ENCODE measurements at places on chromosomes 3 and 15.

GRCh38 chr3:52678265-52679198 is 7.2 kb downstream of the PBRM1 start:
- DNase-seq = no peak

GRCh38 chr3:94050546-94050945 is 12.2 kb downstream of the DHFR2 start:
- no peak for DNase-seq

DNA sequence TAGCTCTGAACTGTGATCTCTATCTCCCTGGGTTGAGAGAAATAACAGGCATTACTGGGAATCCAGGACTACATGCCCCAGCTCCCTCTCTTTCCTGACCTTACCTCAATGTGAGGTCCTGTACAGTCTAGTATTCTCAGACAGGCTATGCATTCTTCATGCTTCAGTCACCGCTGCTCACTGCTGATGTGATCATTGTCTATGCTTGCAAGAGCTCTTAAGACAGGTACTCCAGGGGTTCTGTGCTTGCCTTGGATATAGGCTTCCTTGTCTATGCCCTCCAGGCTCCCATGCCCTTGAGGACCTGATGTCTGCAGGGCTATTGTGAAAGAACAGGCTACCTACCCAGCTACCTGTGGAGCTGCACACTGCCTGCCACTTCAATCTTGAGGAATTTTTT is 183.6 kb downstream of the MBNL1 start:
- no peak for DNase-seq

DNA sequence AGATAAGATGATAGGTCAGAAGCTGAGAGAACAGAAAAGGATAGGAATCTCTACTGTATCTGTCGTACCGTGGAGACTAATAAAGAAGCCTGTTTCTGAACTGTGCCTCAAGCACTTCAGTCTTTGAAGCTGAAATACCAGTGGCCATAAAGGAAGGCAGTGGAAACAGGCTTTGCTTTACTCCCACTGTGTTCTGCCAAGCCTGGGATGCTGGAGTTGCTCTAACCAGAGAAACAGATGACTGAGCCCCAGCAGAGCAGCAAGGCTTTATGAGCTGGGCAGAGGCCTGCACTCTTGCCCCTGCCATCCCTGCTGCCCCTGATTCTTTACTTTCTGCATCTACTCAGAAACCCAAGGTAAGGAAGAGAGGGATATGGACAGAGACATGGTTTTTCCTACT is 89.4 kb downstream of the PDE8A start:
- DNase-seq = no peak

GRCh38 chr3:11928381-11928780 is 75.8 kb upstream of the SYN2 start:
- no peak for DNase-seq

DNA sequence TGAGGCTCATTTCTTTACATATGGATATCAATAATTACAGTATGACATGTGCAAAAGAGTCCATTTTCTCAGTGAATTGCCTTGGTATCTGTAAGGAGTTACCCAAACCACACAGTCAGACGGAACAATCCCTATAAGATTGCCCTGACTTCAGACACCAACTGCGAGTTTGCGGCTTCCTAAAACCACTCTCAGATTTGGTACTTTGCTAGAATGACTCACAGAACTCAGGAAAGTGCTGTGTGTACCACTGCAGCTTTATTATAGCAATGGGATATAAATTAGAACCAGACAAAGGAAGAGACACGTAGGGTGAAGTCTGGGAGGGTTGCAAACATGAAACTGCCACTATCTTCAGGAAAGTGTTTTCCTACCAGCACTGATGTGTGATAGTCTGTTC is 45.8 kb upstream of the ATP13A3 start:
- no peak for DNase-seq

DNA sequence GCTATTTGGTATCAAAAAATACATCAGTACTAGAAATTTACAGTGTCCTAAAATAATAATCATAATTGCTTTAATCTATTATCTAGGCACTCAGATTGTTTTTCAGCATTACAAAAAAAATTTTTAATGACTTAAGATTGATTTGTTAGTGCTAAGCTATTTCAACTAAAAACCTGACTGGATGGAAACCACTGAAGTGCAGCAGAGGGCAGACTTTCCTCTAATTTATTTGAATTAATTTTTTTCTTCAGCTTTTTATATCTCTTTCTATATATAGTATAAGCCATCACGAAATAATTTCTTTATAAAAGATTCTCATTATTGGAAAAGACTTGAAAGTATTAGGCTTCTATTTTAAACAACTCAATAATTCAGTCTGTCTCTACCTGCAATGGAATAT is 131.4 kb downstream of the IQCH start:
- DNase-seq = no peak

DNA sequence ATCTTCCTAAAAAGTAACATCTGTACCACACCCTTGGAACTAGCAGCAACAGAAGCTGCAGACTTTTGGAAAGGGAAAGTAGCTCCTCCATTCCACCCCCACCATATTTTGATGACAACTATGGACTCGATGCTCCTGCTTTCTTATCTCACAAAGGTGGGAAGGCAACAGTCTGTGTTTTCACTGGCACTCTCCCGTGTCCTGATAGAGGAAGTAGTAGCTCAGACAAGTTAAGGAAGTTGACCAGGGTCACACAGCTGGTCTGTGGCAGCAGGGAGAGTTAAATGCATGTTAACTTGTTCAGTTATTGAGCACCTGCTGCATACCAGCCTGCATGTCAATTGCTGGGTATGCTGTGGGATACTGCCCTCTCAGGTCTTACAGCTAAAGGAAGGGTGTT is 33.1 kb downstream of the BHLHE40 start:
- no peak for DNase-seq

- DNase-seq = no peak
Observed at GRCh38 chr3:81851176-81851575, 89.7 kb upstream of the GBE1 start.

DNA sequence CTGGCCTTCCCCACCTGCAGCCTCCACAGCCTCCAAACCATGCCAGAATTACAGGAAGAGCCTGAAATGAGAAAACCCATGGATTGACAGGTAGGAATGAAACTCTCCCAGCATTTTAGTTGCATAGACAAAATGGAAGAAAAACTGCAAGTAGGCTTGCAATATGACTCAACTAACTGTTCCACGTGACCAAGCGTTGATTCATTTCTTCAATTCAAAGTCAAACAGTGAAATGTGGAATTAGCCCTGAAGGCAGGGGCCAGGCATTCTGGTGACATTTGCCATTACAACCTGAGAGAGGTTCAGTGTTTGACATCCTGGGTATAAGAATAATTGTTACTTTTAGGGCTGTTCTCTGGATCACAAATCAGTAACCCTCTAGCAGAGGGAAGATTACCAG is 676.5 kb upstream of the CFAP20DC start:
- no peak for DNase-seq

DNA sequence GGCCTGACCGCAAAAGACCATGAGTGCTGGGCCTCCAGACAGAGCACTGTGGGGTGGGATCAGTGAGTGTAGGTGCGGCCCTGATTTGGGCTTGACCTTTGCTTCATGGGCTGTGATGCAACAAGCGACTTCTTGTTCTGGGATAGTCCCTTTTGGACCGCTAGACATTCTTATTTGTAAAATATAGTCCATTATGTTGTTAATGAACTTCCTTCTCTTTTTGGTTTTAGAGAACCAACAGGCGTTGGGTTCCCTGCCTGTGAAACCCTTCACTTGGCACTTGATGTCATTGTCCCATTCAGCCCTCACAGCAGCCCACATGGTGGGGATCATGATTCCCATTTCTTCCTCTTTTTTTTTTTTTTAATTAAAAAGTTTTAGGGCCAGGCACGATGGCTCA is 15.8 kb upstream of the TRH start:
- no peak for DNase-seq

GRCh38 chr3:6803619-6804018 is 57.3 kb upstream of the GRM7 start:
- DNase-seq = no peak

DNA sequence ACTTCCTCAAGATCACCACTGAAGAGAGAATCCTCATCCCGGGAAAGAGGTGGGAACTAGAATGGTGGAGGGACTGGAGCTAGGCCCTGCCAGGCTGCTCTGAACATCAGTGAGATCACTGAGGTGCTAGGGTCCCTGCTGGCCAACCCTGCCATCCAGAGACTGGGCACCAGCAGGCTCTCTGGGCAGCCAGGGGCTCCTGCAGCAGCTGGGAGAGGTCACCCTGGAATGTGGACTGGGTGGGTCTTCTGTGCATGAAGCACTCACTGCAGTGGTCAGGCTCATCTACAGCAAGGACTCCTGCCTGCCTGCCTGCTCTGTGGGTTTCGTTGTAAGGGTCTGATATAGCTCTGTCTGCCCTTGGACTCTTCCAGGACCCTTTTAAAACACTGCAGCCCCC is 24.9 kb downstream of the ALS2CL start:
- no peak for DNase-seq

- no peak for DNase-seq
Observed at GRCh38 chr3:194512895-194513601, 26.2 kb upstream of the ATP13A3 start.

- DNase-seq = no peak
Observed at GRCh38 chr3:37849146-37849923, 12.3 kb upstream of the CTDSPL start.

- DNase-seq = no peak
Observed at GRCh38 chr3:190265126-190265525, 57.1 kb downstream of the CLDN1 start.

- no peak for DNase-seq
Observed at GRCh38 chr15:98772895-98773294, 124.6 kb downstream of the IGF1R start.

GRCh38 chr3:193996221-193996620 is 139.7 kb upstream of the HES1 start:
- DNase-seq = no peak

GRCh38 chr15:59691194-59691805 is 2.2 kb upstream of the BNIP2 start:
- DNase-seq = no peak

DNA sequence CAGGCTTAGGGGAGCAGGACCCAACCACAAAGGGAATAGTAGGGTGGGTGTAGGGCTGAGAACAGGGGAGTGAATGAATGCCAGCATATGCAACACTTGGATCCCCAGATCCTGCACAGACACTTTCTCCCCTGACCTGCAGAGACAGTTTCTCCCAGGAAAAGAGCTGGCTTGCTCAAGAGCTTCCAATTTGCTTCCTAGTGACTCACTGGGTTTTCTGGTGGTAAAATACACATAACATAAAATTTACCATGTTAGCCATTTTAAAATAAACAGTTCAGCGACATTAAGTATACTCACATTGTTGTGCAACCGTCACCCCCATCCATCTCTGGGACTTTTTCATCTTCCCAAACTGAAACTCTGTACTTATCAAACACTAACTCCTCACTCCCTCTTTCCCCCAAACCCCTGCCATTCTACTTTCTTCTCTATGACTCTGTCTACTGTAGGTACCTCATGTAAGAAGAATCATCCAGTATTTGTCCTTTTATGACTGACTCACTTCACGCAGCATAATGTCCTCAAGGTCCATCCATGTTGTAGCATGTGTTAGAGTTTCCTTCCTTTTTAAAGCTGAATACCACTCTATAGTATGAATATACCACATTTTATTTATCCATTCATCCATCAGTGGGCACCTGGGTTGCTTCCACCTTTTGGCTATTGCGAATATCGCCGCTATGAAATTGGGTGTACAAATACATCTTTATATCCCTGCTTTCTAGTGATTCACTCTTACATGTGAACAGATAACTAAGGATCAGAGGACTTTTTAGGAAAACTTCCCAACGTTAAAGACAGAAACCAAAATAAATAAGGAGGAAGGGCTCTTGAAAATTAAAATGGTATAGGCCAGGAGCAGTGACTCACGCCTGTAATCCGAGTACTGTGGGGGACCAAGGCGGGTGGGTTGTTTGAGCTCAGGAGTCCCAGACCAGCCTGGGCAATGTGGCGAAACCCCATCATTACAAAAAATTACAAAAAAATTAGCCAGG is 95.6 kb upstream of the TJP1 start:
- no peak for DNase-seq

DNA sequence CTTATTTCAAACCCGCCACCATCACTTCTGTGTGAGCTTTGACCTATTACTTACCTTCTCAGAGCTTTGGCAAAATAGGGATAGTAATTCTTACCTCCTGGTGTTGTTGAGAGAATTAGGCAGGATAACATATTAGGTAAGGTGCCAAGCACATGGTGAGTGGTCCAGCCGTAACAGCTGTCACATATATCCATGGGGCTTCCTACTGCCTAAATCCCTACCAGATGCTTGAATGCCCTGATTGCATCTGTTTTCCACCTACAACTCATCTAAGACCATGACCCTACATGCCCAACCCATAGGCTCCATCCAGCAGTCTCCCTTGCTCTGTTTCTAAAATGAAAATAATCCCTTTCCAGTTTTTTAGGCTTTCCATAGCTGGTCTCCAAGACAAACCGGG is 162.3 kb upstream of the NR2E3 start:
- no peak for DNase-seq

- DNase-seq = no peak
Observed at GRCh38 chr3:128575777-128576176, 74.8 kb downstream of the RPN1 start.

GRCh38 chr3:22373182-22373581 is 622.2 kb upstream of the ZNF385D start:
- DNase-seq = no peak

DNA sequence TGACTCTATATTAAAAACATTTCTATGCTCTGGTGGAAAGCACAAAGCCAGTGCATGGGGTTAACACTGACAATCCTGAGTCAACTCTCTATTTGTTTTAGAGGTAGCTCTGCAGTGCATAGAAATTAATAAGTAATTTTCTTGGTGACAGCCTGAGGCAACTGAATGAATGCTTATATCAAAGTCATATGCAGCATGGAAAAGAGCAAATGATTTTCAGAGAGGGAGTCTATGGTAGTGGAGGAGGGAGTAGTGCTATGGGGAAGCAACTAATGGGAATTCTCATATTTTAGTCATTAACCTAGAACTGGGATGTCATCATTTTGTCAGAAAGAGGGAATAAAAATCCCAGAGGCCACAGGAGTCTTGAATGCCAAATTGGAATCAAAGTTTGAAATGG is 99.1 kb downstream of the CLSTN2 start:
- no peak for DNase-seq

DNA sequence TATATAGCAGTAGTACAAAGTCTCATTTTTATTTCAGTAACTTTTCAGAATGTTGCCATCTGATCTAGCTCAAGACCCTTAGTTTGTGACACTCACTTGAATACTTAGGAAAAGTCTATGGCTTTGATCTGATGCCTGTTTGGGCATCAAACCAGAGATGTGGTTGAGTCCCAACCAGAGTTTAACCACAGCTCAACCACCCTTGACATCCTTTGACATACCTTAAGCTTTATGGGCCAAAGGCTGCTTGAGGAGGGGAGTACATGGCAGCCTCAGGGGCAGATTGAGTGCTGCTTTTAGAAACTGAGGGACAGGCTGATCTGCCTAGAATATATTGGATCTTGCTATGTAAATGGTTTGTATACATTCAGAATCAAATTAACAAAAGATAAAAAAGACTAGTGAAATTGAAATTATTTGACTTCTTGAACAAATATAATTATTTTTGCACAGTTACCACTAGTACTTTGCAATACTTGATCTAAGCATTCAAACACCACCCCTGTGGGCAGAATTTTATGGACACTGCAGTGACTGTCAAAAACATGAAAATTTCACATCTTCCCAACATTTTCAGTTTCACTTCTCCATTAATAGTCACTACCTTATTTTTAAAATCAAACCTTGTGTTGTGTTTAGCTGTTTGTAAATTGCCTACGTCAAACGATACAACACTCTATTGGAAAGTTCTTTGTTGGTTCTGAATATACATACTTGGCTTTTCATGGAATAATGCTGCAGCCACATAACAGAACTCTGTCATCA is 199.8 kb downstream of the UBE2E2 start:
- no peak for DNase-seq
